ENCODE measurements at places on chromosomes 4 and X. TPM values are rescaled to one million over a fixed set of nuclear protein-coding genes. Genes with fewer than 3 reads are reported as not detected.

Gene FMR1NB
- not detected for total RNA-seq

Gene TNMD
- not detected for total RNA-seq

Gene SEC31A
- total RNA-seq, result 131 TPM

Gene GUCY1A1
- total RNA-seq, result not detected

Gene OCIAD1
- total RNA-seq, result 93.6 TPM

Gene TMPRSS11A
- not detected for total RNA-seq

Gene RHOXF2
- total RNA-seq, result not detected

Gene RADX
- 7.8 TPM for total RNA-seq

Gene DUSP21
- total RNA-seq, result not detected

Gene FOXR2
- not detected for total RNA-seq

Gene MTMR8
- 5.0 TPM for total RNA-seq

Gene ESX1
- not detected for total RNA-seq

Gene ETDC
- not detected for total RNA-seq

Gene SHOX
- not detected for total RNA-seq

Gene PAGE5
- not detected for total RNA-seq

Gene RNF175
- not detected for total RNA-seq

DNA sequence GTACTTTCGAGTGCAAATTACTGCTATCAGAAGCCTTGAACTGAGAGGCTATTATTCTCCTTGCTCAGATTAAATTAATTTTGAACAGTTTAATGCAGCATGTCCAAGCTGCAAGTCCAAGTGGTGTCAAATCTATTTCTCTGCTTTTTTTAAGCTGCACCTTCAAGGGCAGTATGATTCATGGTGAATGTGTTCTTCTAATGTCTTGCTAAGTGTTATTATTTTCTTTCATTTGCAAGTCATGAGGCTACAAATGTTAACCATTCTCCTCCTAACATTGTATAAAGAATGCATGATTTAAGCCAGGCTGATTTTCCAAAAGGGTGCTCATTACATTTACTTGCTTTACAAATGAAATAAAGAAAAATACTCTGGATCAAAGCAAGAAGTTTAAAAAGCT is 200.4 kb downstream of the TEX13C start:
- DNase-seq, result no peak

DNA sequence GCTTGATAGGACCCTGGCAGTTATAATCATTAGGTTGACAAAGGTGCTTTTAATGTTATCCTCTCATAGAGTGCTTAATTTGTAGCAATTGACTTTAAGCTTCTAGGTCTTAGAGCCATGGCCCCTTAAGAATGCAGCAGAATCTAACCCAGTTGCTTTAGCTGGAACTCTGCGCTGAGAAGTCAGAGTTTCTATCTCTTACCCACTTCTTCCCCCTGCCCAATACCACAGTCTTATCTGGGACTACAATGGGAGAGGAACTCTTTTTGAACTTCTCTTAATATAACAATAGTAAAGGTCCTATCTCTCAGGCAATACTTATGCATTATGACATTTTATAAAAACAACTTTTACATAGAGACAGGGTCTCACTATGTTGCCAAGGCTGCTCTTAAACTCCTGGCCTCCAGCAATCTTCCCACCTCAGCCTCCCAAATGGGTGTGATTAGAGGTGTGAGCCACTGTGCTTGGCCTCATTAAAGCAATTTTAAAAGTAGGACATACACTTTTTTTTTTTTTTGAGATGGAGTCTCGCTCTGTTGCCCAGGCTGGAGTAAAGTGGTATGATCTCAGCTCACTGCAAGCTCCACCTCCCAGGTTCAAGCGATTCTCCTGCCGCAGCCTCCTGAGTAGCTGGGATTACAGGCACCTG is 1.8 kb downstream of the TLR10 start:
- no peak for DNase-seq

DNA sequence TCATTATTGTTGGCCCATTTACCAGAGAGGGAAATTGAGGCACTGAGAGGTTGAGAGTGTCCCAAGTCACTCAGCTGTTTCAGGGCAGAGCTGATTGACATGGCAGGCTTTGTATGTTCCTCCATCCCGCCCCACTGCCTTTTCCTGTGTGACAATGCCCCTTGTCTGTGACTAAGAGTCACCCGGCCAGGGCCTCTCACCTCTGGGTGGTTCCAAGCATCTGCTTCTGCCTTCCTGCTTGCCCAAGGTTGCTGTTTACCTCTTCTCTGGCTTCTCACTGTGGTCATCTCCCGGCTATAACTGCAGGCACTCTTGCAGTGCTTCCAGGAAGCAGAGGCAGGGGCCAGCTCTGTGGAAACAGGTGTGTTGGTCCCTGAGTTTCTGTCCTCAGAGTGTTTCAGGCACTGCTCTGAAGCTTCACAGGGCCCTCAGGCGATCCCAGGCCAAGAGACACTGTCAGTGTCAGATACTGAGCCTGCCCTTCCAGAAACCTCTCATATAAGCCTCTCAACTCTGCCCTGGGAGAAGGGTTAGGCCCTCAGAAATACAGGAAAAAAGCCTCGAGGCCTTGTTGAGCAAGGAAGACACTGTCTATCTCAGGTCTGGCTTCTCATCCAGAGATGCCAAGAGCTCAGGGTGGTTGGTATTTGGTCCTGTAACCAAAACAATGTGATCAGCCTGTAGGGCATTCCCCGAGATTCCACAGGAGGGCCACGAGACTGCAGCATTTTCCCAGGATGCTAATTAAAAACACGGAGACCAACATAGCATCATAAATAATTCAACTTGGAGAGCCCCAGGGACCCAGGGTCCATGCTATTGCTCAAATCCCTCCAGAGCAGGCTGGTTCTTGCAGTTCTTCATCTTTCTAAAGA is 42.0 kb upstream of the PROM1 start:
- no peak for DNase-seq

GRCh38 chr4:111618908-111619307 is 526.3 kb upstream of the FAM241A start:
- DNase-seq, result no peak

GRCh38 chrX:110086916-110087484 is 84.1 kb downstream of the TMEM164 start:
- DNase-seq, result no peak

- DNase-seq, result no peak
Observed at GRCh38 chr4:86686741-86687140, 92.6 kb downstream of the PTPN13 start.

GRCh38 chr4:186946682-186947294 is 223.1 kb upstream of the FAT1 start:
- DNase-seq, result no peak

GRCh38 chr4:79747252-79747651 is 325.8 kb downstream of the ANTXR2 start:
- no peak for DNase-seq

GRCh38 chr4:48767055-48767929 is 12.8 kb downstream of the FRYL start:
- DNase-seq, result no peak

DNA sequence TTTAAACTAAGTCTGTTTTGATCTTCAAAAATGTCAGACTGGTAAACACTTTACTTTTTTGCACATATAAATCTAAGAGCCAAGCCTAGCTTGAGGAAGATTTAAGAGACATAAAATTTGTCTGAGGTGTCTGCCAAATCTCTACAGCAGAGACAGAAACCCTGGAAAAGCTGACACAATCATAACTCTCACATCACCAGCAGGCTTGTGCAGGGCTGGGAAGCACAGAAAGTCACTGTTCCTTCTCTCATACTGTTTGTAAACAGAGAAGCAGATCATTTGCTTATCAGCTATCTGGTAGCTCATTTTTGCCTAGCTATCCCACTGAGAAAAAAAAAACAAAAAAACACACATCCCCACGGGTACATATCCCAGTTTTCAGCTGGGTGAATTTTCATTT is 7.0 kb downstream of the ENOX2 start:
- DNase-seq, result no peak

DNA sequence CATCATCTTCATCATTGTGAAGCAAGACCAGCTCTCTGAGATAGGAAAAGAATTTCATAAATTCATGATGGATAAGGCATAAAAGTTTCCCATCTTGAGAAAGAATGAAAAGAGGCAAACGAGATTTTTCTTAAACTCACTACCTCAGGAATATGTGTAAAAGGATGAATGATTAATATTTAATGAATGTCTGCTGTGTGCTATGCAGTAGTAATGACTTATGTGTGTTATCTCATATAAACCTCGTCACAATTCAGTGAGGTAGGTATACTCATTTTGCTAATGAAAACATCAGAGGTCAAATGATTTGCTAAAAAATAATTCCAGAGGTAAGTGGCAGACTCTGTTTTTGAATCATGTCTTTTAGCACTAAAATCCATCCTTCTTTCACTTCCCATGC is 42.6 kb upstream of the GYPA start:
- DNase-seq, result no peak

DNA sequence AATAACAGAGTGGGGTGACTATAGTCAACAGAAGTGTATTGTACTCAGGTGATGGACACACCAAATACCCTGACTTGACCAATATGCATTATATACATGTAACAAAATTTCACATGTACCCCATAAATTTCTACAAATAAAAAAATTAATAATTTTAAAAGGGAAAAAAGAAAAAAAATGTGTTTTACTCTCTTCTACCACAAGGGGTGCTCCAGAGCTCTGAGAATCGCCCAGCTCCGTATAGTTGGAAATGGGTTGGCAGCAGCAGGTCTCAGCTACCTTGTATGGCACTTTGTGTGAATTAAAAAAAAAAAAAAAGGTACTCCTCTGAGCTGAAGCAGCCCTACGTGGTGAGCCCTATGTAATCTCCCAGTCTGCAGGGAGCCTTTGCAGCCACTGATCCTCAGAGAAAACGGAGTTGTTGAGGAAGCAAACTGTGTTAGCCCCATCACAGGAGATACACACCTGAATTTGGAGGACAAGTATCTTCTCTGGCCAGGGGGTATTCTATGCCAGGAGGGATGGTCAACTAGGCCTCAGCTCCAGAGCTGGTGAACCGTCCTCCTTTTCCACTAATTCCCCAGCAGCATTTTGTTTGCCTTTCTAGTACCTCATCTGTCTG is 17.2 kb upstream of the POLA1 start:
- peak; percentile 8 for DNase-seq

GRCh38 chr4:153611679-153612078 is 72.4 kb upstream of the TLR2 start:
- DNase-seq, result no peak

- no peak for DNase-seq
Observed at GRCh38 chr4:88217169-88217568, 58.7 kb upstream of the ABCG2 start.

GRCh38 chr4:143348233-143349077 is 11.8 kb downstream of the GAB1 start:
- DNase-seq, result no peak

DNA sequence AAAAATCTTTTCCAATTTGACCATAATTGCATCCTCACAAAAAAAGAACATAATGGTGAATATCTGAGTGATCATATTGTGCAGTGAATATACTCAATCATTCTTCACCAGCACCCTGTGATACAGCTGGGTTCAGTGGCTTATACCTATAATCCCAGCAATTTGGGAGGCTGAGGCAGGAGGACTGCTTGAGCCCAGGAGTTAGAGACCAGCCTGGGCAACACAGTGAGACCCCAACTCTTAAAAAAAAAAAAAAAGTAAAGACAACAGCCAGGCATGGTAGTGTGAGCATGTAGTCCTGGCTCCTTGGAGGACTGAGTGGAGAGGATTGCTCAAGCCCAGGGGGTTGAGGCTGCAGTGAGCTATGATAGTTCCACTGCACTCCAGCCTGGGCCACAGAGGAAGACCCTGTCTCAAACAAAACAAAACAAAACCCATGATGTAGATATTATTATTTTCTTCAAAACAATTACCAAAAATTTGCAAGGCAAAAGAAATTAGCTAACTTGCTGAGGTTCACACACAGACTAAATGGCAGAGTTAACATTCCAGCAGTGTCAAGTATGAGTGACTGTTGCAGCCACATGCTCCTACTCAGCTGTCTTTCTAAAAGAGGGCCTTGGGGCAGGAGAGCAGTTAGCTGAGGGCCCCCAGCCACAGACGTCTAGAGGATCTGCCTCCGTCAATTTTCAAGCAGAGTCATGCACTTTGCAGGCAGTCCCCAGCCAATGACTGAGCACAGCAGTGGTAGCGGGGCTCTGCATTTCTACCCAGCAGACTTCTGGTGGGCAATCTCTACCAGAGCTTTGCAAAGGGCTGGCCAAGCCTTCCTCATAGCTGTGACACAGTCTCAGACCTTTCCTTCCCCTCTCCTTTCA is 33.4 kb downstream of the ADGRA3 start:
- DNase-seq, result no peak

- no peak for DNase-seq
Observed at GRCh38 chrX:120664081-120664480, 34.2 kb upstream of the C1GALT1C1 start.

- DNase-seq, result no peak
Observed at GRCh38 chrX:37986893-37987292, 19.5 kb upstream of the SYTL5 start.

- DNase-seq, result no peak
Observed at GRCh38 chr4:130393642-130394041, 1297.7 kb downstream of the C4orf33 start.

DNA sequence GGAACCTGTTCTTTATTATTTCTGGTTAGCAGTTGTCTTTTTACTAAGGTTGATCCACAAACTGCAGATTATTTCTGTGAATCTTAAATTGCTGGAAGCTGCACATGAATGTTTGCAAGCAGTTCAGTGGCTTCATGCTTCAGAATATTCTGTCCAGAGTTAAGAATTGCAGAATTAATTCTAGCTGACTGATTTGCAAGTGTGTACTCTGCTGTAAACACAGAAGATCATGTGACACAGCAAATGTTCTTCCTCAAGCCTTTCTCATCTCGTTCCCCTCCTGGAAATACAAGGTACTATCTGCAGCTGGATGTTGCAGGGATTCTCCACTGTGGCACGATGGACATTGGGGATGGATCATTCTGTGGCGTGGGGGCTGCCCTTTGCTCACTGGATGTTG is 16.8 kb upstream of the CLTRN start:
- DNase-seq, result no peak

Data from activated CD4-positive, alpha-beta T cell treated with anti-CD3 and anti-CD28 coated beads, Interleukin-2, amount 10 ng/mL, durations not matched to agents 7 days and 5 days (primary cell).